Stimulated activated CD8-positive, alpha-beta memory T cell treated with anti-CD3 and anti-CD28 coated beads, Interleukin-15, amount 100 ng/mL, for 48 hours (primary cell): ENCODE measurements at places on chromosomes 6 and 20.

DNA sequence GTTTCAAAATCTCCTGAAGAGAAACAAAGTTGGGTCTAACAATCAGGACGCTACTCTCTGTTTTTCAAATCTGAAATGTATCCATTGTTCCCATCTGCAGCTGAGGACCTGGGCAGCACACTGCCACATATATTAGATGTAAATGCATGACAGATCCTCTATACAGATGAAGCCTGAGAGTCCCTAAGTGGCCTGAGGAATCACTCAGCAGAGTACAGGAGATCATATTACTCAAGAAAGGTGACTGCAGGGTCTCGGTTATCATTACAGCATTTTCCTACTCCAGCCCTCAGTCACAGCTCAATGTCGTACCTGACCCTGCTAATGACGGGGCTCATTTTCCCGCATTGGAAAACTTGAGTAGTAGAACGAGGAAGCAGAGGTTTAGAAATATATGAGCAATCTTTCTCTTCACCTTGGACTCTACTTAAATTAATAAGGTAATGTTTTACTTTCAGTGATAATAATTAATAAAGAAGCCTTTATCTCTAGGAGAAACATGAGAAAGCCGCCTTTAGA is 256.2 kb upstream of the IRAK1BP1 start:
- DNase-seq, result no peak

GRCh38 chr20:8796088-8796660 is 272.7 kb upstream of the PLCB4 start:
- DNase-seq, result no peak

GRCh38 chr6:11653028-11653583 is 115.6 kb downstream of the TMEM170B start:
- DNase-seq, result peak; percentile 11

GRCh38 chr6:10801224-10801848 is 37.0 kb downstream of the MAK start:
- DNase-seq, result peak; percentile 36

DNA sequence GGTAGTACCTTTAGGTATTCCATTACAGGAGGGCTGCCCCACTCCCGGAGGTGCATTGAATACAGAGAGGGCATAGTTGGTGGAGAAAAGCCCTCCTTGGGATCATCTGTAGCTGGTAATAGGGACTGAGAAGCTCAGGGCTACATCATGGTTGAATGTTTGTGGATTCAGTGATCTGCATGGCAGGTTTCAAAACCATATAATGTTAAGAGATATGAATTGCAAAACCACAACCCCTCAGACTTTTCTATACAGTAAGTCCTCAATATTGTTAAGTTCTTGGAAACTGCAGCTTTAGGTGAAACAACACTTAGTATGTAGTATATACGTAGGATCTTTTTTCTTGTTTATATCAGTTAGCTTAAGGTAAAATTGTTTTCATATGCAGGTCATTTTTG is 11.3 kb downstream of the TULP4 start:
- DNase-seq, result no peak

DNA sequence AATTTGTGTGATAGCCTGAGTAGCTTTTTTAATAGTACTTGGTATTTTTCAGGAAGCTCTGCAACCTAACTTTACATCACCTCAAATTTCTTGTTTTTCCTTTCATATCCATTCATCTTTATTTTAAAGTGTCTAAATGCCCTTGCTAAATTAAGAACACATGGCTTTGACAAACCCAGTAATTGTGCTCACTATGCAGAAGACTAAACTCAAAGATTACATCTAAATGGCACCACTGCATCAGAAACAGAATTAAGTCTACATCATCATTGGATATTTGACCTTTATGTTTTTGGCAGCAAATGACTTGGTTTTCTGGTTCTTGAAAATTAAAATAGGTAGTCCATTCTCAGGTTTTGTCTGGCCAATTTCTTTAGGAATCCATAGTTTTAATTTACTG is 69.6 kb upstream of the HDGFL1 start:
- no peak for DNase-seq
